ENCODE measurements at places on chromosomes 5 and 9. TPM values are rescaled to one million over a fixed set of nuclear protein-coding genes. Genes with fewer than 3 reads are reported as not detected.

DNA sequence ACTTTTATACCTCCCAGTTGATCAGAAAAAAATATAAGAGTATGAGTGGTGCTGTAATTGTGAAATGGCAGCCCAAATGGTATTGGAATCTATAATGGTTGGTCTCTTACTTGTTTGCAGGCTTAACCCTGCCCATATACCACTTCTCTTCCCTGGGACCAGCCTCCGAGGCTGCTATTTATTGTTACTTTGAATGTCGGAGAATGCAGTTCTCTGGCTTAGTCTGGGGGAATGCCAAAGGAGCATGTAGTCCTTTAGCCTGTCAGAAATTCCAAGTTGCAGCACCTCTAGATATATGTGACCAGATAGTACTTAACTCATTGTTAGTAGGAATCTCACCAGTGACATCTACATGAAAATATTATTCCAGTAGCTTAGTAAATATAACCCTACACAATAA lies 47.5 kb downstream of the SLC44A1 start:
- no peak for DNase-seq

DNA sequence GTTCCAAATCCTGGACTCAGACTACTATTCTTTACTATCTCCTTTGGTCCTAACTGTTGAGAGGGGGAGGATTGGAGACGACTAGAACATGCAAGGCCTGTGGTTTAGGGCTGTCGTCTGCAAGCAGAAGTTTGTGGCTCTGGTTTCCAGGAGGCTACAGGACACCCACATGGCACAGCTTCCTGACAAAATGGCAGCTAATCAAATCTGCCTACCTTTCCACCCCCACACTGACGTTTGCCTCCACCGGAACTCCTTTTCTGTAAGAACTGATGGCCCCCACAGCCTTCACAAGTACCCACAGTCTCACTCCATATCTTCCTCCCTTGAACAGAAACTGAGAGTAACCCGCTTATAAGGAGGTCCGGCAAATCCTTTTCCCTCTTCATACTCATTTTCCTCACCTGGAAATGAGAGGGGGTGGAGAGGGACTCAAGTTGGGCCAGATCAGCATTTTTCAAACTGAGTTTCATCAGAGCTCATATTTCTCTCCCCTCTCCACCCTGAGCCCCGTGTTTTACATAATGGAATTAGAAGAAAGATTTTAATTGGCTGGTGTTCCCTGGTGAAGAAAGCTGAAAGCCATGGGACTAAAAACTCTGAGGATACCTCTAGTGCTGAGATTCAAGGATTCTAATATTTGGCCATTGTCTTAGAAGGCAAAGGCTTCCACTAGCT lies 5.2 kb downstream of the SLC31A2 start:
- no peak for DNase-seq

- no peak for DNase-seq
Observed at GRCh38 chr5:138960145-138960692, 85.1 kb upstream of the LRRTM2 start.

DNA sequence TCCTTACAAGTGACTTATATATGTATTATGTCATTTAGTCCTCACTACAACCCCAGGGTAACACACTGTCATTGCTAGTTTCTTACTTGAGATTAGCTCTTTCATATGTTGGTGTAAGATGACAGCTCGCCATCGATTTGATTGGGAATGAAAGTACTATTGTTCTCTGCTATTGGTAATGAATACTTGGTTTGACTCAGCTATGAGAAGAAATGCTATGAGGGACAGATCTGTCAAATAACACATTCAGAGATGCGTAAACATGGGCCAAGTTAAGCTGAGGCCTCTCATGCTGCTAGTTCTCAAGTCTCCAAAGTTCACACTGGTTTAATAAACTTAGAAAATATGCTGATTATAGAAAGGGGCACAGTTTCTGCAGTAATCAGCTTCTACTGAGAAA lies 142.7 kb downstream of the SGCD start:
- no peak for DNase-seq

GRCh38 chr5:22918511-22918910 lies 65.4 kb upstream of the CDH12 start:
- no peak for DNase-seq

- no peak for DNase-seq
Observed at GRCh38 chr5:172564883-172565282, 76.2 kb upstream of the NEURL1B start.

GRCh38 chr5:108432024-108432423 lies 50.1 kb upstream of the FBXL17 start:
- DNase-seq, result no peak

- no peak for DNase-seq
Observed at GRCh38 chr5:142743592-142744441, 26.4 kb upstream of the ARHGAP26 start.

DNA sequence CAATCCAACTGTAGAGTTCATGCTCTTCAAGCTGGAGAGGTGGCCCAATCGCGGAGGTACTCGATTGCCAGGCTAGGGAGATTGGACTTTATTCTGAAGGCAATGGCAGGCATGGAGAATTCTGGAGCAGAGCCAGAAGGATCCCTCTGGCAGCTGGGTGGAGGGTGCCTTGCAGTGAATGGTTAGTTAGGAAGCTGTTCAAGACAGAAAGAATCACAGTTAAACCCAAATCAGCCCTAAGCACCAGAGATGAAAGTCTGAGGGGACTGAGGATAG lies 182.4 kb downstream of the RGS3 start:
- no peak for DNase-seq

DNA sequence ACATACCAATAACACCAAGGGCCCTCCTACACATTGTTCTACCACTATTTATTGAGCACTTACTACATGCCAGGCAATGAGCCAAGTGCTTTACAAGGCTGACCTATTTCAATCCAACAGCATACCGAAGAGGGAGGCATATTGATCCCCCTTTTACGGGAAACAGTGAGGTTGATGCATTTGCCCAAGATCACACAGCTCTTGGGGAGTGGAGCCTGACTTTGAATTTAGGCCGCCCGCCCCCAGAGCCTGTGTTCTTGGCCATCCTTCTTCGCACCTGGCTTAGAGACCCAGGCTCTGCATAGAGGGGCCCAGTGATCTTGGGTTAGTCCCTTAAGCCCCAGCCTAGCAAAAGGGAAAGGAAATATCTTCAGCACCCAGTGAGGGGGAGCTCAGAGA lies 158.1 kb upstream of the IER5L start:
- DNase-seq, result no peak

GMCL2 gene
- not detected for total RNA-seq

PRDM9 gene
- not detected for total RNA-seq
